Neural progenitor cell (in vitro differentiated cells): ENCODE measurements at places on chromosomes 12 and 14. TPM values are rescaled to one million over a fixed set of nuclear protein-coding genes. Genes with fewer than 3 reads are reported as not detected.

- H3K36me3 ChIP-seq: no peaks in the 10 kb centered on the region
- no peak overlapping the region for H3K4me3 ChIP-seq
- H3K27ac ChIP-seq: no peak overlapping the region
- no peak for DNase-seq
- peaks cover 6% of the 10 kb centered on the region for H3K4me1 ChIP-seq
These were observed 441.8 kb downstream of the NRXN3 start for GRCh38 chr14:78611796-78612571.

Gene IPO8
- total RNA-seq: 26.6 and 54.5 TPM in 2 replicates

DNA sequence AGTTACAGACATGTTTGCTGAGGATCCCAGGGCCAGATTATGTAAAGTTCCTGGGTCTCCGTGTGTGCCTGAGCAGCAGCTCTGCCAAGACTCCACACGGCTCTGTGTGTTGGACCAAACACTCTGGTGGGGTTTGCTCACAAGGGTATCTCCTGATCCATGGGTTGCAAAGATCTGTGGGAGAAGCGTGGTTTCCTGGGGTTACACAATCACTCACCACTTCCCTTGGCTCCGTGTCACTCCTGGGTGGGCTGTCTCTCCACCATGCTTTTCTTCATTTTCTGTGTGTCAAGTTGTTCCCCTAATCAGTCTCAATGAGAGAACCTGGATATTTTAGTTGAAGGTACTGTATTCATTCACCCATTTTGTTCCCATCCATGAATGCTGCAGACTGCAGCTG is 1088.8 kb downstream of the FSCB start:
- H3K36me3 ChIP-seq: no peaks in the 10 kb centered on the region
- no peaks in the 10 kb centered on the region for H3K27me3 ChIP-seq
- H3K4me3 ChIP-seq: no peak overlapping the region

DNA sequence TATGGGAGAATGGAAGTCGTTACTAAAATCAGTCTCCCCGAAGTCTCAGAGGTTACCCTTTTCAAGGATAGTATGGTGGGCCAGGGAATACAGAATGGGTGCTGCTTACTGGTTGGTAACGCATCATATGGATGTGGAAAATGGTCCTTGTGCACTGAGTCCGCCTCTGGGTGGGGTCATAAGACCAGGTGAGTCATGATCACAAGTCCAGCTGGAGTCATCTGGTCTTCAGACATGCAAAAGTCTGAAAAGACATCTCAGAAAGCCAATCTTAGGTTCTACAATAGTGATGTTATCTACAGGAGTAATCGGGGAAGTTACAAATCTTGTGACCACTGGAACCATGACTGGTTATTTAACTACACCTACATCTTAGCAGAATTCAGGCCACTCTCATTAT is 71.9 kb upstream of the TCL1B start:
- no peaks in the 10 kb centered on the region for H3K27me3 ChIP-seq
- peaks cover 7% of the 10 kb centered on the region for H3K4me1 ChIP-seq
- no peak for DNase-seq
- H3K36me3 ChIP-seq: no peaks in the 10 kb centered on the region
- H3K27ac ChIP-seq: no peak overlapping the region
- no peak overlapping the region for H3K4me3 ChIP-seq

Gene RNASE2
- not detected in 2 replicates for total RNA-seq

Gene MGAT4C
- not detected in 2 replicates for total RNA-seq

GRCh38 chr12:6921996-6922946 is 5.5 kb upstream of the ATN1 start:
- H3K4me3 ChIP-seq: no peak overlapping the region
- H3K27me3 ChIP-seq: no peaks in the 10 kb centered on the region

DNA sequence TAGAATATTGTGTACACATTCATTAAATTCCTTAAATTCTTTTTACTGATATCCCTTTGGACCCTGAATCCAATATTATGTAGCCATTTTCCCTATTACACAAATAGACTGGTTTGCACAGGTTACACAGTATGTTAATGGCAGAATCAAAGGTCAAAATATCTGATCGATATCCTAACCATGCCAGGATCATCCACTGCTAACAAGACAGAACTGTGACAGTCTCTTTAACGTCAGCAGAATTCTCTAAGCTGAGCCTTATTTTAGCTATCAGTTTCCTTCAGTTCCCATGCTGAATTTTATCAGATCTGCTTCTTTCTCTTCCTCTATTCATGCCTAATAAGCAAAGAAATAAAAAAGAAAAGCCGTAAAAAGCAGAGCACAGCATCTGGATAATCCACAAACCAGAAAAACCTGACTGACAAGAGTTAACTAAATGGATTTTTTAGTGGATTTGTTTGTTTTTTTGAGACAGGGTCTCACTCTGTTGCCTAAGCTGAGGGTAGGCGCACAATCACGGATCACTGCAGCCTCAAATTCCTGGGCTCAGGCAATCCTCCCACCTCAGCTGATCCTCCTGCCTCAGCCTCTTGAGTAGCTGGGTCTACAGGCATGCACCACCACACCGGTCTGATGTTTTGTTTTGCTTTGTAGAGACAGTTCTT is 130.4 kb downstream of the PAWR start:
- no peak overlapping the region for H3K27ac ChIP-seq
- H3K4me3 ChIP-seq: no peak overlapping the region
- peaks cover 9% of the 10 kb centered on the region for H3K36me3 ChIP-seq
- peaks cover 14% of the 10 kb centered on the region for H3K4me1 ChIP-seq

DNA sequence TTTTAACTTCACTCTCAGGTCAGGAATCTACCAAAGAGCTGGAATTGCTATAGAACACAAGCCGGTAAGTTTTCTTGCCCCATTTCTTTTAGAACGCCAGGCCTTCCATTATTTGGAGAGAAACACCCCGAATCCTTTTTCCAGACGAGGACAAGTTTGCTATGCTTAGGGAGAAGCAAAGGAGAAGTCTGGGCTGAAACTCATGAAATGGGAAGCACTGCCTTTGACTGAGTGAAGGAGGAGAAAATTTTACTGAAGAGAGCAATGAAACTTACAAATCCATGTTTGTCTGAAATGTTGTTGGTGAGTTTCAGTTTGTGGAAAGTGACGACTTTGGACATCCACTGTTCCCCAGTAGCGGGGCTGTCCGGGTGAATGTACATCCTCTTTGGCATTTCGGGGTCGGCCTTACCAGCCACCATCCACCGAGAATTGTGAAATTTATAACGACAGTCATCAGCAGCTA is 3.3 kb downstream of the TBX3 start:
- H3K27me3 ChIP-seq: peaks cover 99% of the 10 kb centered on the region
- DNase-seq: no peak
- no peaks in the 10 kb centered on the region for H3K36me3 ChIP-seq

Gene TIGAR
- 7.1 and 18.1 TPM in 2 replicates for total RNA-seq

Gene ART4
- total RNA-seq: not detected in 2 replicates

- no peak overlapping the region for H3K4me3 ChIP-seq
- no peak overlapping the region for H3K27ac ChIP-seq
- H3K4me1 ChIP-seq: no peaks in the 10 kb centered on the region
- no peaks in the 10 kb centered on the region for H3K27me3 ChIP-seq
- DNase-seq: no peak
These were observed 56.9 kb upstream of the DHRS4 start for GRCh38 chr14:23896609-23897153.

GRCh38 chr12:50222275-50222783 is 55.2 kb upstream of the CERS5 start:
- peak; percentile 59 for DNase-seq
- H3K36me3 ChIP-seq: no peaks in the 10 kb centered on the region
- peaks cover 38% of the 10 kb centered on the region for H3K4me1 ChIP-seq
- peak overlapping the region; percentile 48 for H3K4me3 ChIP-seq
- H3K27me3 ChIP-seq: no peaks in the 10 kb centered on the region
- H3K27ac ChIP-seq: peak overlapping the region; percentile 66

- peaks cover 10% of the 10 kb centered on the region for H3K4me1 ChIP-seq
- H3K36me3 ChIP-seq: no peaks in the 10 kb centered on the region
- no peak overlapping the region for H3K4me3 ChIP-seq
- H3K27ac ChIP-seq: no peak overlapping the region
These were observed 20.4 kb downstream of the FOS start for GRCh38 chr14:75299059-75299458.

DNA sequence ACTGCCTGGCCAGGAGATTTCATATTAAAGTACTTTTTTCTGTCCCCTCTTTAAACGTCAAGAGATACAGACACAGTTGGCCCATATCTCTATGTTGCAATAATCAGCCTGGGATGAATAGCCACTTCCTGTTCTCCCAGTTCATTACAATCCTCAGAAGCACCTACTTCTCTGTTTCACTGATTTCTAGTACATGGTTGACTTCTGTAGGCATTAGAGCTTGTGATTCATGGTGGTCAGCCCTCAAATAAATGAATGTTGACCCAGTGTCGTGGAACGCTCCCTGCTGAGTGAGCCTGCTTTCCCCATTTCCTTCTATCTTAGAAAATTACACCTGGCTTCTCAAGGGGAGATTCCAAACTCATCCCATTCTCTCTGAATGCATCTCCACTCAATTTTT is 416.7 kb downstream of the PDZRN4 start:
- DNase-seq: no peak
- no peaks in the 10 kb centered on the region for H3K27me3 ChIP-seq
- no peaks in the 10 kb centered on the region for H3K36me3 ChIP-seq
- H3K4me3 ChIP-seq: no peak overlapping the region

DNA sequence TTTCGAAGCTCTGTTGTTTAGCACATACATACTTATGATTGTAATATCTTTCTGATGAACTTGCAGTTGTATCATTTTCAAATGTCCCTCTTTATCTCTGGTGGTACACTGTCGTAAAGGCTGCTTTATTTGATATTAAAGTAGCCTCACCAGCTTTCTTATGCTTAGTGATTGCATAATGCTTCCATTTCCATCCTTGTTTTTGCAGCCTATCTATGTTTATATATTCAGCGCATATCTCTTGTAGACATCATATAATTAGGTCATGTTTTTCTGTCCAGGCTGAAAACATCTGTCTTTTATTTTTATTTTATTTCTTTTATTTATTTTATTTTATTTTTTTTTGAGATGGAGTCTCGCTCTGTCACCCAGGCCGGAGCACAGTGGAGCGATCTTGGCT is 34.6 kb downstream of the ACAD10 start:
- no peak overlapping the region for H3K27ac ChIP-seq
- no peaks in the 10 kb centered on the region for H3K4me1 ChIP-seq
- H3K36me3 ChIP-seq: peaks cover 4% of the 10 kb centered on the region
- DNase-seq: no peak
- H3K4me3 ChIP-seq: no peak overlapping the region
- H3K27me3 ChIP-seq: no peaks in the 10 kb centered on the region

- H3K4me3 ChIP-seq: no peak overlapping the region
- DNase-seq: no peak
- H3K27me3 ChIP-seq: no peaks in the 10 kb centered on the region
- H3K36me3 ChIP-seq: no peaks in the 10 kb centered on the region
These were observed 62.2 kb upstream of the PELI2 start for GRCh38 chr14:56056031-56056430.

DNA sequence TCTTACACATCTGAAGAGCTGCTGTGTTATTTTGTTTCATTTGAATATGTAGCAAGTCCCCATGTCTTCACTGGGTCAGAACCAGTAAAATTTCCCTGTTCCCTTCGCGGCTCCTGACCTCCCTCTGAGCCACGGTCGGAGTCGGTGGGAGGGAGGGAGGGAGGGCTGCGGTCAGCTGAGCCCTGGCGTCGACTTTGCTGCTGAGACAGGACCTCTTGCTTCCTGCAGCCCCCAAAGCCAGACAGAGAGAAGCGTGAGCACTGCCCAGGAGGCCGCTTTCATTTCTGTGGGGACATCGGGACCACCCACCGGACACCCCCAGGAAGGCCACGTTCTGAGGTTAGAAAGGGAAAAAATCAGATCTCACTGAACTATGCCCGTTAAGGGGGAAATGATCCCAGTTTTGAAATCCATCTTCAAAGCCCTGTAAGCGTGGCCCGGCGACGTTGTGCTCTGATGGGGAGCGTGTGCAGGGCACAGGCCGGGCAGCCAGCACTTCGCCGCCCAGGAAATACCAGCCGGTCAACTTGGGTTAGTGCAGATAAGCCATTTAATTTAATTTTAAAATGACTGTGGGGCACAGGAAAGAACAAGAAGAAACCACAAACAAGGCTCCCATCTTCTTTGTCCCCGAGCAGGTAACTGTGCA is 42.1 kb downstream of the NOC4L start:
- no peak overlapping the region for H3K27ac ChIP-seq
- no peak overlapping the region for H3K4me3 ChIP-seq
- no peak for DNase-seq
- peaks cover 99% of the 10 kb centered on the region for H3K27me3 ChIP-seq
- no peaks in the 10 kb centered on the region for H3K36me3 ChIP-seq
- H3K4me1 ChIP-seq: peaks cover 10% of the 10 kb centered on the region

- no peak overlapping the region for H3K27ac ChIP-seq
- no peaks in the 10 kb centered on the region for H3K27me3 ChIP-seq
- DNase-seq: no peak
- no peaks in the 10 kb centered on the region for H3K4me1 ChIP-seq
These were observed 193.6 kb upstream of the RASSF8 start for GRCh38 chr12:25764892-25765291.

GRCh38 chr12:118704527-118705241 is 276.7 kb upstream of the SRRM4 start:
- no peak overlapping the region for H3K4me3 ChIP-seq
- H3K27ac ChIP-seq: no peak overlapping the region
- no peaks in the 10 kb centered on the region for H3K4me1 ChIP-seq
- no peaks in the 10 kb centered on the region for H3K36me3 ChIP-seq
- peak; percentile 16 for DNase-seq

GRCh38 chr14:31205681-31206535 is 1.7 kb downstream of the HECTD1 start:
- H3K4me1 ChIP-seq: peaks cover 27% of the 10 kb centered on the region
- peak; percentile 35 for DNase-seq
- no peaks in the 10 kb centered on the region for H3K27me3 ChIP-seq
- peak overlapping the region; percentile 78 for H3K4me3 ChIP-seq
- H3K36me3 ChIP-seq: peaks cover 15% of the 10 kb centered on the region

GRCh38 chr12:32705783-32706182 is 26.7 kb downstream of the DNM1L start:
- peaks cover 13% of the 10 kb centered on the region for H3K36me3 ChIP-seq
- no peak overlapping the region for H3K4me3 ChIP-seq
- H3K4me1 ChIP-seq: no peaks in the 10 kb centered on the region
- H3K27ac ChIP-seq: no peak overlapping the region
- no peak for DNase-seq

- no peaks in the 10 kb centered on the region for H3K27me3 ChIP-seq
- peaks cover 7% of the 10 kb centered on the region for H3K4me1 ChIP-seq
- H3K4me3 ChIP-seq: no peak overlapping the region
- H3K36me3 ChIP-seq: no peaks in the 10 kb centered on the region
- DNase-seq: peak; percentile 78
These were observed 349.7 kb downstream of the NRXN3 start for GRCh38 chr14:78519863-78520262.

Gene RTN1
- total RNA-seq: 7.7 and 18.6 TPM in 2 replicates
